ENCODE measurements at places on chromosomes 4 and X.

- peak; percentile 59 for DNase-seq
Observed at GRCh38 chrX:140918398-140919038, 83.9 kb upstream of the SPANXB1 start.

GRCh38 chrX:132483951-132484350, 4.9 kb downstream of the MBNL3 start:
- no peak for DNase-seq

- DNase-seq, result peak; percentile 73
Observed at GRCh38 chr4:185582651-185583400, 47.5 kb upstream of the PDLIM3 start.

DNA sequence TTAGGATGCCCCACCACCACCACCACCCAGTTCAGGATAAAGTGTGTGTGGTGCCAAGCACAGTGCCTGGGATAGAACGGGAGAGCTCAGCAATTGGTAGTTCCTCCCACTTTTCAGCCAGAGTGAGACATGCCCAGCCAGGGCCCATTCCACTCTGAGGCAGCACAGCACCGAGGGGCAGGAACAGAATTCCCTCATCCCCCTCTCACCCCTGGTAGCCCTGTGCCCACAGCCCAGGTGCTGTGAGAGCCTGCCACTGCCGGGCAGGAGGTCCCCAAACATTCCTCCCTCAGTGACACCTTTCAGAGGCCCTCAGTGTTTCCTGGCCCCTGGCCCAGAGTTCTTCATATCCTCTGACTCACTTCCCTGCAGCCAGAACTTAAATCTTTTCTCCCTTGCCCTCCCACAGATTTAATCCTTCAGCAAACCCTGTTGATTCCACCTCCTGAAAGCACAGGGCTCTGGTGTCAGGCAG, 8.1 kb downstream of the RIPPLY1 start:
- peak; percentile 49 for DNase-seq

DNA sequence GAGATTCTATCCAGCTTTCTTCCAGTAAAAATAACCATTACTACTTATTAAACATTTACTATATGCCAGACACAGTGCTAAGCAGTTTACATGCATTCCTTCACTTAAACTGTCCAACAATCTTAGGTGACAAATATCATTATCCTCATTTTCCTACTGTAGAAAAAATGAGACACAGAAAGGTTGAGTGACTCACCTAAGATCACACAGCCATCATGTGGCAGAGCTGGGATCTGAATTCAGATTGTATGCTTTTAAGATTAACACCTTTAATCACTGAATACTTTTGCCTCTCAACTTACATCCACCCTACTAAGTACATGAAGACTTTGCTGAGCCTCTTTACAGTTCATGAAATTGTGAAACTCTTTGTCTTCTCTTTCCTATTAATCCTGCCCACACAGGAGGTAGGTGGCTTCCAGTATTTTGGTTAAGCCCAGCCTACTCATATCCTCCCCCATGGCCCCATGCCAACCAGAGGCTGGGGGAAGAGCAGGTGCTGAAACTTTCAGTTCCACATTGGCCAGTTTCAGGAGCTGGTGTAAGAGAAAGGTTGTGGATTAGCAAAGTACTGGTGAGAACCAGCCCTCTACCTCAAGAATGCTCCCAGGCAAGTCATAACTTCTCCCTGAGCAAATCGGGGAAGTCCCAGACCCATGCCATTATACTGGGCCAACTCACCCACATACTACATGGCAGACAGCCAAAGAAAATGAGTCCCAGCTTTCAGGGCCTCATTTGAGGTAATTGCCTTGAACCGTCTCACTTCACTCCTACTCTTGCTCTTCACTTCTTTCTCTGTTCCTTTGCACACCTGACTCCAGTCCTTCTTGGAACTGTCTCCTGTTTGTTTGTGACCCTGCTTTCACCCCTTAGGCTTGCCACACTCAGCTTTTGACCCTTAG, 211.1 kb downstream of the GUCY2F start:
- DNase-seq, result no peak

GRCh38 chr4:42806303-42806835, 86.1 kb upstream of the GRXCR1 start:
- DNase-seq, result no peak

GRCh38 chr4:98778206-98778605, 119.8 kb upstream of the TSPAN5 start:
- peak; percentile 52 for DNase-seq

DNA sequence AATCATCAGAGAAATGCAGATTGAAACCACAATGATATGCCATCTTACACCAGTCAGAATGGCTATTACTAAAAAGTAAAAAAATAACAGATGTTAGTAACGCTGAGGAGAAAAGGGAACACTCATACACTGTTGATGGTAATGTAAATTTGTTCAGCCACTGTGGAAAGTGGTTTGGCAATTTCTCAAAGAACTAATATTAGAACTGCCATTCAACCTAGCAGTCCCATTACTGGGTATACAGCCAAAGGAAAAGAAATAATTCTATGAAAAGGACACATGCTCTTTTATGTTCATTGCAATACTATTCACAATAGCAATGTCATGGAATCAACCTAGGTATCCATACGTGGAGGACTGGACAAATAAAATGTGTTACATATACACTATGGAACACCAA, 566.3 kb downstream of the STPG2 start:
- DNase-seq, result no peak
